ENCODE measurements at places on chromosomes 2 and 18.

DNA sequence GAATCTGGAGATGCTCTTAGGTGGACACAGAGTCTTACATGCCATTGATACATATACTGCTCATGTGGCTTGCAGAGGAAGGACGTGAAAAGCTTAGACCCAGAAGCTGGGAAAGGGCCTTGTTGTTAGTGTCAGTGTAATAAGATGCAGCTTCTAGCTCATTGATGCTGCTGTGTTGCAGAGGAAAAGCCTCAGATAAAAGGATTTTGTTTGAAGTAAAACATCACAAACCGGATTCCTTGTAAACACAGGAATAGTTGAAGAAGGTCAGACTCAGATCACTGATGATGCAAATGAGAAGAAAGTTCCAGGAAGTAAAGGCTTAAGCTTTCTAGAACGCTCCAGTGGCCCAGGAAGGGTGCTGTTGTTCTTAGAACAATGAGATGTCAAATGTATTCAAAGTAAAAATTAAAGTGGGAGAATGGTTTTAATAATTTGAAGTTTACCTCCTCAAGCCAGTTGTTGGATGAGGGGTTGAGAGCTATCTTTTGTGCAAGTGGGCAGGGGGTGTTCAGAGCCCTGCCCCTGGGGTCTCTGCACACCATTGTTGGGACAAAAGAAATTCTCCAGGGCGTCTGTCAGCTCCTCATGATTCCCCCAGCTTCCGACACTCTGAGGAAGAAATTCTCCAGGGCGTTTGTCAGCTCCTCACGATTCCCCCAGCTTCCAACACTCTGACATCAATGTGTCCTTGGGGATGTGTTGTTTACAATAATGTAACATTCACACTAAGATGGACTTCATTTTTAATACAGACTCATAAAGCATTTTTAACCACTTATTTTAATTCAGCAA is 61.3 kb upstream of the CHMP1B start:
- no peak for DNase-seq

DNA sequence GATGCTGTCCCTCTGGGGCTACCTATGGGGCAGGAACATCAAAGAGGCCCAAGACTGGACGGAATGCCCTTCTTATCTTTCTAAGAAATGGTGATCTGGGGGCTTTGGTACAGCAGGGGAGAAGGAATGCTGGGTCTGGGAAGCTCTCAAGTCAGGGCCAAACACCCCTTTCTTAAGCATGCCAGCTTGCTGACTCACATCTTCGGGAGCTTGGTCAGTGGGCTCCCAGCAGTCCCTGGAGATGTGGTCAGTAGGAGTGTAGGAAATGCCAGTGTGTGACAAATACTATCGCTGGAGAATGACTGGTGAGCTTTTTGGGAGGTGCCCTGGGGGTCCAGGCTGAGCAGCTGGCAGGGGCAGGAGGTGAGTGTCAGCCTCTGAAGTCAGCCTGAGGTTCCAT is 105.0 kb upstream of the CDC42EP3 start:
- DNase-seq: no peak

DNA sequence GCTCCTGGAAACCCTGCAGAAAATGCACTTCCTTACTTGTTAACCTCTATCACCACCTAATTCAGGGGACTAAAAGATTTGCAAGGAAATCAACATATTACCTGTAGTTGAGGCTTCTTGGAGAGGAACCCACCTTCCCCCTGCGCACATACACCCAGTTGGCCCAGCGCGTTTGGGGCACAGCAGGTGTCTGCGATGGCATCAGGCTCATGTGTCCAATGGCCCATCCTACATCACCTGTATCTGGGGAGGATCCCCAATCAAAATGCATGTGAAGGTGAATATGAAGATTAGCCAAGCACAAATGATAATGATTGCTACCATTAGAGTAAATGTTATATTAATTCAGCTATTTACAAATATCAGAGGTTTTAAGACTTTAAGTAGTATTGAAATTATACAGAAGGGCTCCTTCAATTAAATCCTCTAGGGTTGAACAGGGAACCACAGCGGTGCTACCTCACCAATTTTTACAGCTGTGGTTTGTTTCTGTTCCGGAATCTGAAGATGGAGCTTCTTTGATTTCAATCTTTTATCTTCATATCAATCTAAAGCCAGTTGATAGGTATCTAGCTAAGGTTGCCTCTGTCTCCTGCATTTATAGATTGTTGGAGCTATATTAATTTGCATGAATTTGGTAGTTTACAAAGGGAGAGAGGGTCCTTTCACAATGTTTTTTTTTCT is 486.0 kb downstream of the RNF144A start:
- no peak for DNase-seq

DNA sequence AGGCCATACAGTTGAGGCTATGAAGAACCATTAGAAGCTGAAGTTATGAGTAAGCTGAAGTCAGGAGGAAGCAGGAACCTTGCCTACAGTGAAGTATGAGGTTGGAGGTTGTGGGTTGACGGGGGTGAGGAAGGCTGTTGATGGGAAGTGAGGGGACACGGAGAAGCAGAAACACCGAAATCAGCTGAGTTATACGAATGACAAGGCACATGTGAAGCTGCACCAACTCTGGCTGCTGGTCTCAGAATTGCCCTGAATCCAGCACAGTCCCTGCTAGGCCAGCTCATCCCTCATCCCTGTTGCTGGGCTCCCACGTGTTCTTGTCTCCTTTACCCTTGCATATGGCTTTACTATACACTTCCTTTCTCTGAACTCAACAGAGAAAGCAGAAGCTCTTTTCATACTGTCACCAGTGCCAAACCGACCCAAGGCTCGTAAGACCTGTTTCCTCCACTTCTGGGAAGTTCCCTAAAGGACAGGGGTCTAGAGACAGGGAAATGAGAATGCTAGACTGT is 9.2 kb upstream of the TMEM247 start:
- no peak for DNase-seq

DNA sequence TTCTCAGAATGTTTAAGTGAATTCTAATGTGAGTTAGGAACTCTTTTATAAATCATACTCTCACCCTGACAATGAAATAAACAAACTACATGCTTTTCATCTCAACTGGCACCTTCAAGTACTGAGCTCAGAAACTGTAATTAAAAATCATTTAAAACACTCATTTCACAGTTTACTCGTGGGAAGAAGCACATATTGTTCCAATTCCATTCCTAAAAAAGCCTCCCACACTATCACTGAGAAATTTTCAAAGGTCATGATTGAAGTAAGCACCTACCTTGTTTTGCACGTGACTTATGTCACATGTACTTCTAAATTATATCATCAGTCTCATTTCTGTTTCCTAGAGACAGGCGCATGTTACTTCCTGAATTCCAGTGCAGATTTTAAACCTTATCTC is 678.1 kb upstream of the SLC8A1 start:
- DNase-seq: no peak

GRCh38 chr2:219470429-219470828 is 28.3 kb upstream of the GMPPA start:
- DNase-seq: no peak

DNA sequence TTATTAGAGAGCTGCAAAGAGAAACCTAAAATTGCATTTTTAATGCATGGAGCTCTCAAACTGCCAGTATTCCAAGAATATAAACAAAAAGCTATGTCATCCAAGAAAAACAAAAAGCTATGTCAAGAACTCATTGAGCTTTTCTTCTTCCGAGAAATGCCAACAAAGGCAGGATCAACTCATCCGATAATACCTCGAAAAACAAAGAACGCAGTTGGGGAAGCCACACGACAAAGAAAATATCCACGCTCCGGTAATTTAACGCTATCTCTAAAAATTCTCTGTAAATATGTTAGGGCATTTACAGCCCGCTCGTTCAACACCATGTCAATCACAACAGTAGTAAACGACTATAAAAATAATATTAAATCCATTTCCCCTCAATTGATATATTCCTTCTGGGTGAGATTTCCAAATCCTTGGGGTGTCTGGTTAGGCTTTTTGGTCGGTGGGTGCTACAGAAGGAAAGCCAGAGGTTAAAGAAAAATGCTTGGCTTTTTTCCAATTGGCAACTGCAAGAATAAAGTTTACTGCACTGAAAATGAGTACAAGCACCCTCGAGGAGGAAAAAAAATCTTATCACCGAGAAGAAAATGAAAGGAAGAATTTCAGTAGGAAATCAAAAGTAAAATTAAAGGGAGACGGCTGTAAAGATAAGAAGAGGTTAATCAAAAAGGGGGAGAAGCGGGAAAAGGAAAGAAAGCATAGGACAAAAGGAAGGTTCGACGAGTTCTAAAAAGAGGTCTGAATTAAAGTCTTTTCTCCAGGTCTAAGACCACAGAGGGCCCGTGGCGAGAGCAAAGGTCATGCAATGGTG is 856 bp downstream of the TIA1 start:
- DNase-seq: no peak

DNA sequence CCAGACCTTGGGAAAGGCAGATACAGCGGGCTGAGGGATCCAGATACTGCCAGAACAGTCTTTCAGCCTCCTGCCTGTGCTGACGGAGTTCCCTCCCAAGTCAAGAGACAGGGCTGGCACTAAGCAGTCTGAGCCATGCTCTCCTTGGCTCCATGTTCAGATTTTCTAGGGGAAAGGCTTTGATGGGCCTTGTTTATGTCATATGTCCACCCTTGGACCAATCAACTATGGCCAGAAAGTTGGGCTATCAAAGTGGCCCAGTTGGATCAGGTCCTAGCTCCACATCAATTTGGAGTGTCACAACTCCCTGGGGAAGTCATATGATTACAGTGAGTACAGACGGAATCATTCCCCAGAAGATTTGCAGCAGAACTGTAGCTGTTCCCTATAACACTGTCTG is 152.0 kb downstream of the GREB1L start:
- DNase-seq: no peak

DNA sequence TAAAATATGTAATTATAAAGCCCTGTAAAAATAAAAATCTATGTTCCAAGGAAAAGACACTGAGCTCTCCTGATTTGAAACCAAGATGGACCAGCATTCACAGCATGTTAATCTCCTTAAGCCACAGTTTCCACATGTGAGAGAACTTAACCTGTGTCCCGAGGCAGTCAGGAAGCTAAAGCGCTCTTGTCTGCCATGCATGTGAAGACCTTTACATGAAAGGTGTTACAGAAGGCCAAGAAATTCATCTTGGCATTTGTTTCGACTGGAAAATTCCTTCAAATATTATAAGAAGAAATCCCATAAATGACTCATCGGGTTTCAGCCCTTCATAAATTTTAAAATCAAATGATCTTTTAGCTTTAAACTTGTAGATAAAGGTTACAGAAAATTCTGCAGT is 328.6 kb downstream of the CDH2 start:
- no peak for DNase-seq

GRCh38 chr18:54776282-54776977 is 51.8 kb upstream of the RAB27B start:
- no peak for DNase-seq

DNA sequence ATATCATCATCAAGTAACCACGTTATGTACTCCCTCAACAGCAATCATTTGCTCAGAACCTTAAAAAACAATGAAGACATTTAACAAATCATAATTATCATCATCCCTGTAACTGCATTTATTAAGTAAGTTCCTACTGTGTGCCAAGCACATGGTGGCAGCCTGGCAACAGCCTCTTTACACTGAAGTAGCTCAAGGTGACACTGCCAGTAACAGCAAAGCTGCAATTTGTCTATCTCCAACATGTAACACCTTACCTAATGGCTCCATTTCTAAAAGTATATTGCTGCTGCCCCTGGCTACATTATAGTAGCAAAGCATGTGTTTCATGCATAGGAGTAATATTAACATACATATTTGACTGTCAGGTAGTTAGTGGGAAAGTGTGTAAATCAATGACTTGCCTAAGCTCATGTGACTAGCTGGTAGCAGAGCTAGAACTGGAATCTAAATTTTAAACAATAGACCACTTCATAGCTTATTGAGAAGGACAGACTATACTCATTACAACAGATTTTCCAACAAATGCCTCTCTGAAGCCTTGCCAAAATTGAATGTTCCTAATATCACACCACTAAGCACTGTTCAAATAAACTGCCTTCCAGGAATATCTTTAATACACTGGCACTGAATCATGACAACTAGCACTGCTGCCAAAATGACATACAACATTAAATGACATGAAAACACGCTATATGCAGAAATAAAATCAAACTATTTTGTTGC is 86.7 kb downstream of the L3MBTL4 start:
- DNase-seq: no peak

GRCh38 chr2:61550375-61551209 is 12.4 kb upstream of the XPO1 start:
- no peak for DNase-seq

DNA sequence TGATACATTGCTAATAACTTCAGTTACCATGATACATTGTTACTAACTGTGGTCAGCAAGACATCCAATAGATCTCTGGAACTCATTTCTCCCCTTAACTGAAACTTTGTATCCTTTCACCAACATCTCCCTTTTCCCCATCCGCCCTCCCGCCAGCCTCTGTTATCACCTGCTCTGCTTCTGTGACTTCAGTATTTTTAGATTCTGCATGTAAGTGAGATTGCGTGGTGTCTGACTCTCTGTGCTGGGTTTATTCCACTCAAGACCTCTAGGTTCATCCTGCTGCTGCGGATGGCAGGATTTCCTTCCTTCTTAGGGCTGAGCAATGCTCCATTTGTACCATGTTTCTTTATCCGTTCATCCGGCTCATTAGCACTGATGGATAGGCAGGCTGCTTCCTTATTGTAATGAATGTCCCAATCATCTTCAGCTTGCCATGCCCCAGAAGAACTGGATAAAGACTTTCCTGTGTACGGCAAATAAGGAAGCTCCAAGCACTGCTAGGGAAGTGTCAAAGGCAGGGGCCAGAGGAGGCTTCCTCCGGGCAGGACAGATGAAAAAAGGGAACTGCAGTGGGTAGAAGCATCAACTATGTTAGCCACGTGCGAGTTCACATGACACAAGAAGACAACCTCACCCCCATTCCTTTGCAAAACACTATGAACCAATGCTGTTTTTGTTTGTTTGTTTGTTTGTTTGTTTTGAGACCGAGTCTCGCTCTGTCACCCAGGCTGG is 113.4 kb downstream of the EIPR1 start:
- no peak for DNase-seq

- DNase-seq: no peak
These were observed 40.5 kb downstream of the CAVIN2 start for GRCh38 chr2:191806396-191806795.

- DNase-seq: no peak
These were observed 61.3 kb upstream of the TXNDC2 start for GRCh38 chr18:9824474-9824832.

- no peak for DNase-seq
These were observed 171.6 kb downstream of the DIS3L2 start for GRCh38 chr2:232133078-232133477.

GRCh38 chr18:56207989-56208388 is 430.4 kb downstream of the TXNL1 start:
- DNase-seq: no peak

GRCh38 chr2:191625016-191625415 is 52.9 kb upstream of the NABP1 start:
- no peak for DNase-seq

DNA sequence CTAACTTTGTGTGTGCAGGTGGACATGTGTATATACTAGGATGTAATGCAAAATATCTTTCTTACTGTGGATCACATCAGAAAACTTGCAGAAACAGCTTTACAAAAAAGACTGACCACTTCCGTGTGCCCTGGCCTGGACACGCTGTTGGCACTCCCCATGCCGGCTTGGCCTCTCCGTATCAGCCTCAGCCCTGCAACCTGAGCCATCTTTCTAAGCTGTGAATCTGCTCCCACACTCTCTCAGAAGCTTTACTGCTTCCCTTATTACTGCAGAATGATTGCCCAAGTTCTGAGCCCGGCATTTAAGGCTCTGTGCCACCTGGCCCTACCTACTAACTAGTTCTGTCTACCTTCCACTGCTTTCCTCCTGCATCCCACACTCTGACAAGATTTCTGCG is 37.8 kb downstream of the MYO7B start:
- DNase-seq: no peak

Data from stimulated activated CD4-positive, alpha-beta T cell treated with anti-CD3 and anti-CD28 coated beads, Interleukin-1b, Interleukin-23, amount 100 ng/mL, for 1 hour (primary cell).